Stimulated activated CD4-positive, alpha-beta T cell treated with anti-CD3 and anti-CD28 coated beads, Interleukin-1b, Interleukin-23, amount 100 ng/mL, for 1 hour (primary cell): ENCODE measurements at places on chromosomes 4 and X.

GRCh38 chr4:1041147-1041935 lies 29.9 kb downstream of the FGFRL1 start:
- no peak for DNase-seq

DNA sequence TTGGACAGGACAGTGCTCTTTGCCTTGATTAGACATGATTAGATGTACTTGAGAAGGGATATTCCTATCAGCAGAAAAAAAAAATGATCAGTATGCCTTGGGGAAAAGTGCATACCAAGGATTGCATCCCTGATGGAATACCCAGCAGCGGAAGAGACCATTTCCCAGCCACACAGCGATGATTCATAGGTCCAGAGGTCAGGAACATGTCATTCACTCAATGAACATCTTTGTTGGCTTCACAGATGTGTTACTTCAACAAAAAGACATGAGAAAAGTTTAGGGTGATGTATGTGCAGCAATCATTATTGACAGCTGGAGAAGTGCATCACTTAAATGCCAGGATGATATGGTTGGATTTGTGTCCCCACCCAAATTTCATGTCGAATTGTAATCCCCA lies 293.5 kb downstream of the ZNF674 start:
- DNase-seq = no peak

- DNase-seq = no peak
These were observed 28.8 kb downstream of the SH3TC1 start for GRCh38 chr4:8227771-8228318.

DNA sequence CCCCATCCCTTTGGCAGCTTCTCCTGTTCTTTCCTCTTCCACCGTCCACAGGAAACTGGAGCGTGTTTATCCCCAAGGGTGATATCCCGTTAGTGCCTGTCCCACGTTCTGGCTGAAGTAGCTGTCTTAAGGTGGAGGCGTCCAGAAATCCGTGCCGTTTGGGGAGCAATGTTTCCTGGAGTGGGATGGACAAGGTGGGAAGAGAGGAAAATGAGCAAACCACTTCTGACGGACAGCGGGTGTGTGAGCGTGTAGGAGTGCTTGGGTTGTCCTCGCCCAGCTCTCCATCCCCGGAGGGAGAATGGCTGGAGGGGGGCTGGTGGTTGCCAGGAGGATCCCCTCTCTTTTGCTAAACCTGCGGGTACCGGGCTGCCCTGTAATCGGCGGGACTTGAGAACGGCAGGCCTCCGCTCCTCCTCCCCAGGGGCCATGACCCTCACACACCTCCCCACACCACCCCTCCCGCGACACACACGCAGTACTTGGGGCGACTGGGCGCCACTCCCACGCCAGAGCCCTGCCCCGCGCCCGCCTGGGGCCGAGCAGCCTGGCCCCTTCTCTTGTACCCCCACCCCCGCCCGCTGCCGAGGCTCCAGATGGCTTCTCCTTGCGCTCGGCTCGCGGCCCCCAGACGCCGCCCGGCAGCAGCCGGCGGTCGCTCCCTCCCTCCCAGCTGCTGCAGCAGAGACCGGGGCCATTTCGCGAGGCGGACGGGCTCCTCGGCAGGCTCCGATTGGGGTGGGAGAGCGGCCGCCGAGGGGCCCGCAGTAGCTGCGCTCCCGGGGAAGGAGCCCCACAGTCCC lies 13.9 kb upstream of the PRDM8 start:
- DNase-seq = no peak

DNA sequence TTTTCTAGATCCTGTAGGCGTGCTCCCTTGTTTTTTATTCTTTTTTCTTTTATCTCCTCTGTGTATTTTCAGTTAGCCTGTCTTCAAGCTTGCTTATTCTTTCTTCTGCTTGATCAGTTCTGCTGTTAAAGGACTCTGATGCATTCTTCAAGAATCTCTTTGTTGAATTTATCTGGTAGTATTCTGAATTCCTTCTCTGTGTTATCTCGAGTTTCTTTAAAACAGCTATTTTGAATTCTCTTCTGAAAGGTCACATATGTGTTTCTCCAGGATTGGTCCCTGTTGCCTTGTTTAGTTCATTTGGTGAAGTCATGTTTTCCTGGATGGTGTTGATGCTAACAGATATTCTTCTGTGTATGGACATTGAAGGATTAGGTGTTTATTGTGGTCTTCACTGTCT lies 15.3 kb downstream of the RAB33B start:
- DNase-seq = no peak

DNA sequence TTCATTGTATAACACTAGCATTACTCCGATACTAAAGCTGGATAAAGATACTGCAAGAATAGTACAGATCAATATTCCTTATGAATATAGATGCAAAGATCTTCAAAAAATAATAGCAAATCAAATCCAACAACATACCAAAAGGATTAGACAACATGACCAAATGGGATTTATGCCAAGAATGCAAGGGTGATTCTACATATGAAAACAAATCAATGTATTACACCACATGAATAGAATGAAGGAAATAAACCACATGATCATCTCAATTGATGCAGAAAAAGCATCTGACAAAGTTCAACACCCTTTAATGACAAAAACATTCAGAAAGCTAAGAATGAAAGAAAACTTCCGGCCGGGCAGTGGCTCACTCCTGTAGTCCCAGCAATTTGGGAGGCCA lies 42.8 kb downstream of the CUL4B start:
- DNase-seq = no peak

DNA sequence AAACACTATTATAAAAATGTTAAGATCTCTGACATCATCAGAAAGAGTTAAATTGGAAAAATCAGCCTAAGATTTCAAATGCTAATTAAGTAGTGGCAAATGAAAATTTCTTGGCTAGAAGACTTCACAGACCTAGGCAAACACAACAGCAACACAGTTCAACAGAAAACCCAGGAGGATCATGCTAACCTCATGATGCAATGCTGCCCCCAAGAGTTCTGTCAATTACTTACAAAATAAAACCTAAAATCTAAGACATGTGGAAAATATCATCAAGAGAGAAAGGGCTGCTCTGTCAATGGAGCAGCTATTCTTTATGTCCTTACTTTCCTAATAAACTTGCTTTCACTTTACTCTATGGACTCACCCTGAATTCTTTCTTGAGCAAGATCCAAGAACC lies 21.0 kb downstream of the S100G start:
- DNase-seq = no peak

- no peak for DNase-seq
These were observed 10.0 kb downstream of the ZFYVE28 start for GRCh38 chr4:2408401-2408958.

DNA sequence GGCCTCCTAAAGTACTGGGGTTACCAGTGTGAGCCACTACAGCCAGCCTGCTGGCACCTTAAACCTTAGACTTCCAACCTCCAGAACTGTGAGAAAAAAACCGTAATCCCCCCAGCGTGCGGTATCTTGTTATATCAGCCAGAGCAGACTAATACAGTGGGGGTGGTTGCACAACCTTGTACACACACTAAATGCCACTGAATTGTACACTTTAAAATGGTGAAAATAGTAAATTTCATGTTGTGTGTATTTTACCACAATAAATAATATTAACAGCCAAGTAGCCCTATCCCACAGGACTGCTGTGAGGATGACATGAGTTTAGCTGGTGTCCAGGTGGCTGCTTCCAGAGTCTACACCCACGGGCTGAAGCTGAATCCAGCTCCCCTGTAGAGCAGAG lies 38.8 kb downstream of the ZBTB49 start:
- DNase-seq = no peak

GRCh38 chrX:41055740-41056139 lies 29.5 kb upstream of the USP9X start:
- no peak for DNase-seq

- DNase-seq = no peak
These were observed 7.5 kb upstream of the PDLIM3 start for GRCh38 chr4:185542626-185543315.

DNA sequence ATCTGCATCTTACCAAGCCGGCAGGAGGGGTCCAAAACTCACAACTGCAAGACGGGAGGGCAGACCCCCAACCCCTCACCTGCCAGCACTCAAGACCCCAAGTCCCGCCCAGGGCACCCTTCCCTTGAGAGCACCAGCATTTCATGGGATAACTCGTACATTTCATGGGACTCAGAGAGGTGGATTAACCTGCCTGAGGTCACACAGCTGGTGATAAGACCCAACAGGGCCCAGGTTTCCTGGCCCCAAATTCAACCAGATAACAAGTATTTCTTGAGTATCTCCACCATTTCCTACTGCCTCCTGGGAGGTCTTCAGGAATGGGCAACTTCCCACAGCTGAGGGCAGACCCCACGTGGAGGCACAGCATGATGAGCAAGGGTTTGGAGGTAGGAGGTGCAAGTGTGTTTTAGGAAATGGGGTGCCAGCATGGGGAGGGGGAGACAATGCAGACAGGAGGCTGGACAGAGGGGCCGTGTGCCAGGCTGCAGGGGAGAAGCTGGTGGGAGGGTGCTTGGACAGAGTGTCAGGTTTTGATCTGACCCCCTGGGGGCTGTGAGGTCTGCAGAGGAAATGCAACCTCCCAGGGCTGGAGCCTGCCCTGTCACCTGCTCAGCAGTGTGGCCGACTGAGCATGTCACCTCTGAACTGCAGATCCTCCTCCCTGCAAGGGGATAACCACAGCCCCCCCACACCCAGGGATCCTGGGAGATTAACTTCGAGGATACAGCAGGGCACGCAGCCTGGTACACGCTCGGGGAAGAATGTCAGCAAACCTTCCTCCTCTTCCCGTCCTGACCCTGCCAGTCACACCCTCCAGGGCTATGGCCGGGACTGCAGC lies 4.4 kb downstream of the ADRA2C start:
- DNase-seq = no peak

- DNase-seq = no peak
These were observed 297.5 kb upstream of the DCAF8L1 start for GRCh38 chrX:28278726-28279125.

GRCh38 chrX:7062276-7062675 lies 85.2 kb upstream of the STS start:
- no peak for DNase-seq

- no peak for DNase-seq
These were observed 172.2 kb downstream of the DCLK2 start for GRCh38 chr4:150250293-150250997.

GRCh38 chrX:47831788-47832187 lies 4.9 kb upstream of the ZNF81 start:
- no peak for DNase-seq

DNA sequence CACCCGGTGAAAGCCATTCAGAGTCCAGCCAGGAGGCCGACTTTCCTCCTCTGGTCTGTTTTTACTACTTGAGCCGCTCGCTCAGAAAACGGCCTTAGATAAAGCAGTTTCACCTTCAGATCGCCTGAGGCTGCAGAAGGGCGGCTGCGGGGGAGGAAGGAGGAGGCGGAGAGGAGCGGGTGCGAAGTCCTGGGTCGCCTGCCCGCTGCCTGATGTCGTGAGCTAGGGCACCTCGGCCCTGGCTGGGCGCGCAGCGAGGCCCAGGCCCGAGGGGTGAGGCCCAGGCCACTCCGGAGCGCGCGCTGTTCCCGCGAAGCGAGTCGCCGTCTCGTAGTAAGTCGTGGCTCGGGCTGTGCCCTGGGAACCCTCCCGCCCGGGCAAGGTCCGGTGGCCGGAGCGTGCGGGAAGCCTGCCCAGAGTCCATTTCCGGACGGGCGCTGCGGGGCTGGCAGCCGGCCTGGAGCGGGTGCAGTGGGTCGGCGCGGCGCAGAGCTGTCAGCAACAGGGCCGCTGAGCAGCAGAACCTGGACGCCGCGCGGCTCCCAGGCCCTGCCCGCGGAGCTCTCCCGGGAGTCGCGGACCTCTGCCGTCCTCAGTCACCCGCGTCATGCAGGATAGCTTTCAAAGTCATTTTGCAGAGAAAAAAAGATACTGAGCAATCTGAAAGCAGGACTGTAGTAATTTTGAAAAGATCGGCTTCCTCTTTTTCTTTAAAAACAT lies 18.6 kb downstream of the TRIM2 start:
- DNase-seq = no peak

DNA sequence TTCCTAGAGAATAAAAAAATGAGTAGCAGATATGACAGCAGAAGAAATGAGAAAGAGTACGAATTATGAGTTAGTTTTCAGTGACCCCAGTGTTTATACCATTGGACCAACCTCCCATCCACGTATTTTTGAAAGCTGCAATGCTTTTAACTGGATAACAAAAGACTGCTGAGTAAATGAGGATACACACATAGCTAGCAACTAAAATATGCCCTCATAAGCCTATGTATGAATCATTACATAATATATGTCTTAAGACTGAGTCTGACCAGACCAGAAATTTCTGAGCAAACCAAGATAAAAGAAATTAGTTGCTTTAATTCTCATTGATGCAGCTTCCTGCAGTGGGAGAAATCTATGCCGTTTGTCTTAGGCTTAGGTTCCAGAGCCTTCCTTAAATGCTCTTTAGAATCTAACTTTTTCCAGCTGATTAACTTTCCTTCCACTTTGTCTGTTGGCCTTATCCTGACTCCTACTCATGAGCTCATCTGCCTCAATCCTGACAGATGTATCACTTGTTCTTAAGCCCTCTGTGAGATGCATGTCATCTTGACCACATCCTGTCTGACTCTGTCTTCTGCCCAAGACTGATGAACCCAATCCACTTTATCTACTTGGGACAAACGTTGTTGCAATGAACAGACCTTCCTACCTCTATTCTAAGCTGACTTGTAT lies 301.4 kb upstream of the AADAT start:
- DNase-seq = no peak

DNA sequence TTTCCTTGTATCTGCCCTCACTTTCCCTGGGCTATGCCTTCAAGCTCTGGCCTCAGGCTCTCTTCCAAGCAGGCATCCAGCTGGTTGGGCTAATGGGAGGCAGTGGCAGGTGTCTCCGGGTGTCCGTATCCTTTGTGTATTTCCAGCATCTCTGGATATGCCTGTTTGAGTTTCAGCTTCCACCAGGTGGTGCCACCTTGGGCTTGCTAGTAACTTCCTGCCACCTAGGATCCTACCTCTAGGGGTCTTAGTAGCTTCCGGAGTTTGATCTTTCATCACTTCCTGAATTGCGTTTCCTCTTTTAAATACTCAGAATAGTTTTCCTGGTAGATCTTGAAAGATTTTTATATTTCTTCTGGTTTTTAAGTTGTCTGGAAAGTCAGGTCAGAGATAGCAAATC lies 23.2 kb upstream of the ANOS1 start:
- DNase-seq = no peak

DNA sequence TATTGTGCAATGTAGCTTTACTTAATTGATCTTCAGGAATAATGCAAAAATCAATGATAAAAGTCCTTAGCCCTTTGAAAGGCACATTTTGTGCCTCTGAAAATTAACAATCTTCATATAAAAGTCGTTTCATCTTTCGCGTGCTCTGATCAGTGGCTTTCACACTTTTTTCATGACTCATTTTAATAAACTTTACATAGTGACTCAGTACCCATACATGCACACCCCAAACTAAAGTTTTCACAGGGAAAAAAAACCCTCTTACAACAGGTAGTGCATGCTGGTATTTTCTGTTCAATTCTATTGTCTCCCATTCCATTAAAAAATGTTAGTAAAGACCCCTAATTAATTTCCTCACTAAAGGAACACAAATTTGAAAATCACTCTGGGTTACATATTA lies 21.5 kb downstream of the RWDD4 start:
- DNase-seq = no peak

GRCh38 chrX:40015693-40016092 lies 82.1 kb downstream of the BCOR start:
- DNase-seq = no peak
